ENCODE measurements at places on chromosomes 5 and 9.

- no peak for DNase-seq
These were observed 7.4 kb downstream of the ARSK start for GRCh38 chr5:95562282-95562681.

DNA sequence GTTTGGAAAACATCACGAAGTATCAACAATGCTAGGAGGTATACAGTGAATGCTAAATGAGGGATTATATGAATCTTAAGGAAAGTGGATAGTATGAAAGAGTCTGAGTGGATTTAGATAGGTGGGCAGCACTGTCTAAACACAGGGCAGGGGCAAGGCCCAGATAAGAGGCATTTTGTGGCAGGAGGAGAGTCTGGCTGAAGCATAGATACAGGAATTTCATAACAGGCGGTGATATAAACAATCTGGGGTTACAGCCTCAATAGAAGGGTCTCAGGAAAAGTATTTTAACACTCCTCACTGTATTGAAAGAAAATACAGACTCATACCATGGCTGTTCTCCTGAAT, 96.9 kb downstream of the PLPP1 start:
- no peak for DNase-seq

- DNase-seq: no peak
These were observed 64.1 kb upstream of the IRX4 start for GRCh38 chr5:1946776-1947175.

DNA sequence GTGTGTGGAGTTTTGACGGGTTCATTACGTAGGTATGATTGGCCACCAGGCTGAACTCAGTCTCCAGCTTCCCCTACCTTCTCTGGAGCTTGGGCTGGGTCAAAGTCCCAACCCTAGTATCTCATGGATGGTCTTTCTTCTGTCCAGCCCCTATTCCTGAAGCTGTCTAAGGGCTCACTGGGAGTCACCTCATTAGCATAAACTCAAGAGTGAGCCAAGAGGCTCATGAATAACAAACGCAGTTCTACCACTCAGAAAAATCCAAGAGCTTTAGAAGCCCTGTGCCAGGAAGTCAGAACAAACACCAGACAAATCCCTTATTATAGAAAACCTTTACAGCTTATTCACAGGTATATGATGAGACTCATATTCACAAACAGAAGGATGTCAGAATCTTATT, 180.3 kb upstream of the NFIL3 start:
- no peak for DNase-seq

DNA sequence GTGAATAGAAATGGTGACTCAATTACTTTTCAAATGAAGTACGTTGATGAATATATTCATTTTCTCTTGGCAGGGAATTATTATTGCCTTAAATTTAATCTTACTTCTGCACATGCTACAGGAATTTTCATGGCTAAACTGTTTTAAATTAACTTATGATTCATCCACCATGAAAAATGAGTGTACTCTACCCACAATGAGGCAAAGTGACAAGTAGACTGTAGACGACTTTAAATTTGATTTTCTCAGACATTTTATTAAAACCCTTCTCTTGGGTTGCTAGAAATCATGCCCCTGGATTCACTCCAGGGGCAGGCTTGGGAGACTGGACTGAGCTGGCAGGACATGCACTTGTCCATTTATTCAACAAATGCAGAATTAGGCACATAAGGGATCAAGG, 23.5 kb upstream of the ERAP2 start:
- no peak for DNase-seq

- DNase-seq: no peak
These were observed 147.8 kb downstream of the TMEM38B start for GRCh38 chr9:105842023-105842644.

GRCh38 chr5:179139936-179140235, 79.7 kb downstream of the ZNF354C start:
- no peak for DNase-seq

DNA sequence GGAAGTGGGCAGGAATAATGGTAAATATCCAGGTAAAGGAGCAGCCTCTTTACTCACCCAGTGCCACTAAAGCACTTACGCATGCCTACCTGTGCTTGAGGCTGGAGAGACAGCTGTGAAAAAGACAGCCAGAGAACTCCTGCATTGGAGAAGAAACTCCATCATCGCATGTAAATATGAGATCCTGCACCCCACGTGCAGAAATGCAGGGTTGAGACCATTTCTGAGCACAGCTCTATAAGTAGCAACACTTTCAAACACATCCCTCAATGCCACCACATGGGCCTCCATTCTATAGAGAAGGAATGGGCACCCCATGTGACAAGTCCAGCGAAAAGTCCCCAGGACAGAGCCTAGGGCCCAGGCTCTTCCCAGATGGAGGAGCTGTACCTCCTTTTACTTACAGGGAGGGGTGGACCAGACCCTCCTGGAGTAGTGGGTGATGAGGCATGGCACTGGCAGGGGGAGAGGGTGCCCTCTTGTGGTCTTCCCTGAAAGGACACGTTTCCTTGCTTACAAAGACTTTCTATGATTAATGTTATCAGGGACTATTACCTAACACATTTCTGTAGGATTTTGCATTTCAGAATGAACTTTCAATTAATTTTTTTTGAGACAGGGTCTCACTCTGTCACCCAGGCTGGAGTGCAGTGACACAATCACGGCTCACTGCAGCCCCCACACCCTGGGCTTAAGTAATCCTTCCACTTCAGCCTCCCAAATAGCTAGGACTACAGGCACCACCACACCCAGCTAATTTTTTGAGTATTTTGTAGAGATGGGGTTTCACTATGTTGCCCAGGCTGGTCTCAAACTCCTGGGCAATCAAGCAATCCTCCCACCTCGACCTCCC, 55.3 kb upstream of the IL17B start:
- no peak for DNase-seq

GRCh38 chr5:14976486-14976885, 104.9 kb upstream of the ANKH start:
- no peak for DNase-seq

DNA sequence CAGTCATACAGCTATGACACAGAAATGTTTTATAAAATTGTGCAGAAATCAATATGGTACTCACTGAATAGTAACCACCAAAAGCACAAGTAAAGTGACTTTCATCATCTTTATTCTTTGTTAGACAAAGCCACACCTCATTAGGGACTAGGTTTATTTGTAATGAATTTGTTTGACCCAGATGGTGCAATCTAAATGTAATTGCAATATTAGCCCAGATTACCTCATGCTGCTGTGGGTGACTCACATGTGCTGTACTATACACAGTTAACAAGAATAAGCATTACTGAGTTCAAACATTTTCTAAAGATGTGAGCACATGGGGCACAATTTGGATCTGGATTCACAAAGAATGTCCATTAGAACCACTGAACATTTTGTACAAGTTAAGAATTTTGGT, 759.3 kb upstream of the TYRP1 start:
- DNase-seq: no peak

DNA sequence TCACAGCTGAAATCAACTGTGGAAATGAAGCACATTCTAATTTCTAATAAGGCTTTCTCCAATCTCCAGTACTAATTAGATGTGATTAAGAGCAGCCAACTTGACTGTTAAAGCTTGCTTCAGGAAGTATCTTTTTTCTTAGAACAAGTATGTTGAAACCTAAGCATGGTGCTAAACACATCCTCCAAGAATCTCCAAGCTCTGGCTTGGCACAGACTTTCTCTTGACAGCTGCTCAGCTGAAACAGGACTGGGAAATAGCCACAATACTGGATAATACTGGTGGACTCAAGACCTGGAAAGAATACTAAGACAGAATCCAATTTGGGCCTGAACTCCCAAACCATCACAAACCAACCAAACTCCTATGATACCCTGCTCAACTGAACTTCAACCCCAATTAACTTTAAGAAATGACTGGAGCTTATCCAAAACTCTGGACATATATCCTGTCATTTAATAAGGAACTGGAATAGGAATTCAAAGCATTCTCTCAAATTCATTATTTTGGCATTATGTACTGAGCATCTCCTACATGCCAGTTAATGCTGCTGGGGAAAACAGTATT, 16.2 kb downstream of the PRKAA1 start:
- DNase-seq: no peak

- DNase-seq: no peak
These were observed 157.0 kb downstream of the SH3GL2 start for GRCh38 chr9:17735859-17736258.

GRCh38 chr9:121640076-121640475, 11.4 kb upstream of the DAB2IP start:
- no peak for DNase-seq

GRCh38 chr5:156126716-156127115, 200.2 kb upstream of the SGCD start:
- no peak for DNase-seq

- no peak for DNase-seq
These were observed 1.0 kb upstream of the FIBCD1 start for GRCh38 chr9:130940027-130940549.

- no peak for DNase-seq
These were observed 109.6 kb upstream of the MOCS2 start for GRCh38 chr5:53219174-53219573.

DNA sequence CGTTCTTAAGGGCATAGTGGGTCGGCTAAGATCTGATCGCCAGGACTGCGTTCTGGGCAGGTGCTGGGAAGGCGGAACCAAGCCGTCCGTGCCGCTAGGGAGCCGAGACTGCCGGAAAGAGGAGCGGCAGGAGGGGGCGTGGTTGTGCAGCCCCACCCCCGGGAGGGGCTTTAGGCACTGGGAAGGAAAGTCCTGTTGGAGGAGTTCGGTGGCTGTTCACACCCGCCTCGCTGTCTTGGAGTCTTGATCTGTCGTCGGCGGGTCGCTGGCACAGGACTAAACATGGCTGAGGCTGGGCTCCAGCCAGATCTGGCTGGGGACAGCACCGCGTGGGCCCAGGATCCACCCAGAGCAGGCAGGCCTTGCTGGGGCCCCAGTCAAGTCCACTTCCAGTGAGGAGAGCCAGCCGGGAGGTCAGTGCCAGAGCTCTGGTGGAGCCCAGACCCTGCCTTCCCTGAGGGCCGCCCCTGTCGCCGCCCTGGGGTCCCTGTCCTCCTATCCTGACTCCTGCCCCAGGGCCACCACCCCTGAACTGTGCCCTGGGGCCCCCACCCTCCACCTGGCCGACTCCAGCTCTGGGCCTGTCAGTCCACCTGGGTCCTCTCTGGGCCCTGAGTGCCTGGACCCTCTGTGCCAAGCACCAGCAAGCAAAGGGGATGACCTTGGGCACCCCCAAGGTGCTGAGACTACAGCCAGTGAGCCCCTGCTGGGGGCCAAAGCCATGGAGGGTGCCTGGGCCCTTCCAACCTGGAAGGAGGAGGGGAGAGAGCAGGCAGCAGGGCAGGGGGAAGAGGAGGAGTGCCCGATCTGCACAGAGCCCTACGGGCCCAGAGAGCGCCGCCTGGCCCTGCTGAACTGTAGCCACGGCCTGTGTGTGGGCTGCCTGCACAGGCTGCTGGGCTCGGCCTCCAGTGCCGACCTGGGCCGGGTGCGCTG, 4.5 kb downstream of the RNF208 start:
- no peak for DNase-seq

DNA sequence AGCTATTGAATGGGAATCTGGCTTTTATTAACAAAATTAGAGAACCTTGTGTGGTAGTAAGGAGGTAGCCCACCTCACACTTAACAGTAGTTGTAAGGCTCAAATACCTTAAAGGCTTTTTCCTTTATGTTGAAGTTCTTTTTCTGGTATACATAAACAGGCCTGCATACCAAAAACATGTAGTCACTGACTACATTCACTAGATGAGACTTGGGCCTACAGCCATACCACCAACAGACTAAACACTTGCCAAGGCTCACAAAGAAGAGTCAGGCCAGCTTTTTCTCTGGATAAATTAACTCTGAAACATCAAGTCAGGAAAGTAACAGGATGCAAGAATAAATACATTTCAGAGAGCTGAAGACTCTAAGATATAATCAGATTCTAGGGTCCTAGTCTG, 78.6 kb upstream of the MPDZ start:
- DNase-seq: no peak

DNA sequence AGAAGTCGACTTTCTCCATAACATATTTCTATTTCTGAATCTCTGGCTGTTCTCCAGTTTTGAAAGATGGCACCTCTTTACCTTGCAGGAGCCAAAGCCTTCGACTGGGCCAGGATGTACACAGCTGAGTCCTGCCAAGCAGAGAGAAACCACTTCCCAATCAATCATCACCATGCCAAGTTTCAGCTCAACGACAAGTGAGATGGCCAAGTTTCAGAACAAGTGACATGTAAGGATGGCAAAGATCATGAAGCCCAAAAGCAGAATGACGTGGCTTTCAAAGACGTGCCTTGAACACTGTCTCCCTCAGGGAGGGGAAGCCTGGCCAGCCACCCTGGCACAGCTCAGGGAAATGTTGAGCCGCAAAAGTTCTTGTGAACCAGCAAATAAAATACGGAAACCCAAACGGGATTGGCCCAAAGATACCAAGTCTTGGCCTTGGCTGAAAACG, 17.7 kb downstream of the STK10 start:
- DNase-seq: no peak

DNA sequence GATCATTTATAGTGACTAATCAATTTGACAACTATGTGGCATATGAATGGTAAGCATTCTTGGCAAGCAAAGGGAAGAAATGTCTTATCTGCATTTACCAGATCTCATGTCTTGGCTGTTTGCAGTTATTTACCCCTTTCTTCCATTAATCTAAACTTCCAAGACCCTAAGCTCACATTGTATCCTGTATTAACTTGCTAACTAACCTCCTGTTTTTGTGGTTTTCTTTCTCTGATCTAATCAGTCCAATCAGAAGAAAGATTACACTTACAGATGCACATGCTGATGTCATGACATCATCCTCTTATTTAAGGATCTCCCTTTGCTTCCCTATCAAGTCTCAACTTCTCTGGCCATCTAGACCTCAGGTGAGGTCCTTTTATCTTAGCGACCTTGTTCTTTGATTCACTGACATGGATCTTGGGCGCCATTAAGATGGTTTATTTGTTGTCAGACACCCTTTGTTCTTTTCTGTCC, 95.5 kb downstream of the F2RL2 start:
- DNase-seq: no peak

DNA sequence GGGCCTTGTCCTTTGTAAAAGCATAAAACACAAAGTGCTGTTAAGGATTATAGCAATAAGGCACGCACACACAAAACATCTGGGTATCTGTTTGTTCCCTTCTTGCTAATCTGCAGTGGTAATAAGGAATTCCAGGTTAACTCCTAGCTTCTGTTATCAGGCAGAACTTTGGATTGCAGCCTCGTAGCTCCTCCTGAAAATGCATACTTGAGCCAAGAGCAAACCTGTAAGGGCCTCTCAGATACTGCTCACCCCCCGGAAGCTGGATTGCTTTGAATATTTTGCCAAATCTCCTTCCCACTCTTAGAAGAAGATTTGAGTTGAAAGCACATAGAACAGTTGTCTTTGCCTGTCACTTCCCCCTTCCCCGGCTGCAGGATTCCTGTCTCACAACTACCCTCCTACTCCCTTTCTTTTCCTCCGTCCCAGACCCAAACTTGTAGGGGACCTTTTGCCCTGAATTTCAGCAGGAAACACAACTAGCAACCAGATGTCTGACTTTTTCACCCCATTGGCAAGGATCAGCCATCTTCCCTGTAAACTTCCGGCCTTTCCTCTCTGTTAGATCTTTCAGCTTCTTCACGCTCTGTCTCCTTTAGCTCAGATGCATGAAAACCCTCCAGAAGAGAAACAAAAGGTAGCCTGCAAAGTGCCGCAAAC, 28.2 kb upstream of the SMAD5 start:
- DNase-seq: no peak

- no peak for DNase-seq
These were observed 10.5 kb downstream of the CXCL14 start for GRCh38 chr5:135568246-135568645.
